Stimulated activated CD8-positive, alpha-beta memory T cell treated with anti-CD3 and anti-CD28 coated beads, Interleukin-4, amount 100 ng/mL, for 48 hours (primary cell): ENCODE measurements at places on chromosomes 7 and 10.
A peak's percentile ranks its signal among the peaks of the same experiment; 100 is the strongest.

- DNase-seq: no peak
Observed at GRCh38 chr10:59138052-59138451, 38.4 kb upstream of the PHYHIPL start.

DNA sequence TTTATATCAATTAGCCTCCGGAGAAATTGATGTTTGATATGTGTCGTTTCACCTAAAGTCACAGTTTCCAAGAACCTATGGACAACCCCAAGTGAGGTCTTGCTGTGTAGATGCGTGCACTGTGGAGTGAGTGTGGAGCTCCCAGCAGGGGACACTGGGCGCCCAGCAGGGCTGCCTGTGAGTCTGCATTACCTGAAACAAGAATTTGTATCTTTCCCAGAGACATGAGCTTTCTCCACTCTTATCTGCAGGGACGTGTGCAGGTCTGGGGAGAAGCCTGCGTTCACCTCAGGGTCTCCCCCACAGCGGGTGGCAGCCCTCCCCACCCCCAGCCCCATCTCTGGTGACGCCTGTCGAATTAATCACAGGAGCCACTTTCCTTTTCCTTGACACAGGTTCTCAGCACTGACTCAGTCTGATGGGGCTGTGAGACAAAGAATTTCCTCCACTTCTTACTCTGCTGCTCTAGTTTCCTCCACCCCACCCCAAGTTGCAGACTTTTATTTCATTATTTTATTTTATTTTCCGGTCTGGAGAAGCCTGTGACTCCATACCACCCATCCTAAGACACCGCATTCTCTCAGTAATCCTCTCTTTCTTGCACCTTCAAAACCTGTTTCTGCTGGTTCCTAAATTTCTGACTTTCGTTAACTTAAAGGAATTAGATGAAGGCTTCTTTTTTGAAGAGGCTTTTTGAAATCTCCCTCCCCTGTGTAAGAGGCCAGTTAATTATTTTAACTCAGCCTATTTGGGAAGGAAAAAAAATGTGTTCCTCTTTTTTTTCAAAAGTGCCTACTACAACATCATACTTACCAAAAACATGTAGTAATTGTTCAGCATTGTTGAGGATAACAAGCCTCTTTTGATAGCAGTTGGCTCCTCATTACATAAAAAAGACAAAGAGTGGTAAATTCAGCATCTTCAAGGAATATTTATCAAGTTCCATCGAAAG lies 17.0 kb upstream of the INSIG1 start:
- DNase-seq: peak; percentile 40

- no peak for DNase-seq
Observed at GRCh38 chr10:48898426-48898825, 41.2 kb downstream of the LRRC18 start.

GRCh38 chr10:58326967-58327381 lies 7.8 kb upstream of the UBE2D1 start:
- DNase-seq: no peak

DNA sequence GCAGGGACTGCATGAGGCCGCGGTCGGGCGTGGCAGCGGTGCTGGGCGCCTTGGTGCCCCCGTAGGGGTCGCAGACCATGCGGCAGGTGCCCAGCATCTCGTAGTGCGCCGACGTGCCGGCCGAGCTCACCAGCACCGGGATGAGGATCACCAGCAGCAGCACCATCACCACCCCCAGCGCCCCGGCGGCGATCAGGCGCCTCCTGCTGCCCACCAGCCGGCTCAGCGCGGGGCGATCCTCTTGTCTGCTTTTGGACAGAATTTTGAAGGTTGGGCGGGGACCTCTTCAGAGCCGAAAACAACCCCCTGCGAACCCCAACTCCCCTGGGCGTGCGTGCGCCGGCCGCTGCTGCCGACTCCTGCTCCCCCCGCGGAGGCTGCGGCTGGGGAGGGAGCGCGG lies 779 bp downstream of the C1QL3 start:
- peak; percentile 66 for DNase-seq

GRCh38 chr7:131797841-131798240 lies 241.4 kb upstream of the PODXL start:
- DNase-seq: no peak

DNA sequence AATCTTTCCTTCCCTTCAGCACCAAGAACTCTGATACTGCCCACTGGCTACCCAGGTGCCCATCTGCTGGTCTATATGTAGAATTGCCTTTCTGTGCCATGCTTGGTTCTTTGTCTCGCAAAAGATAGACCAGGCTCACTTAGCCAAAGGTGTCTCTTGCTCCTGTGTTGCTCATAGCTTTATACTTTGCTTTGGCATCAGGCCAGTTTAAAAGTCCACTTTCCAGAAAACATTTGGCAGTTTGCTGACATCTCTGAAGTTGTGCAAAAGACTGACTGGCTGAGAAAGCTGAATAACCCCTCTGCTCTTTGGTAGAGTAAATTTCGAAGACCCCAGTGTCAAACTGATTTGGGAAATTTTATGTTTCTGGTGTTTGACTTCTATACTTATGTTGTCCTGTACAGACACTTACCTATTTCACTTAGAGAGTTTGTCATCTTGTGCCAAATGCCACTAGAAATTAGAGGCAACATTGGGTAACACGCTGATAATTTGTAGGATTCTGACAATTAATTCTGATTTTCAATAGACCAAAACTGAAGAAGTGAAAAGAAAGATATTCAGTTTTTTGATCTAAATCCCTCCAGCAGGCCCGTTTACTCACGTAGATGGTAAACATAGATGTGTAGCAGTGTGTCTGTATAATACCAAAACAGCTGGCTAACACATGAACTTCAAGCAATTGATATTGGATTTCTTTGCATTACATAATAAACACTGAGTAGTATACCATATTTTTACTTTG lies 91.1 kb downstream of the CPED1 start:
- DNase-seq: no peak

DNA sequence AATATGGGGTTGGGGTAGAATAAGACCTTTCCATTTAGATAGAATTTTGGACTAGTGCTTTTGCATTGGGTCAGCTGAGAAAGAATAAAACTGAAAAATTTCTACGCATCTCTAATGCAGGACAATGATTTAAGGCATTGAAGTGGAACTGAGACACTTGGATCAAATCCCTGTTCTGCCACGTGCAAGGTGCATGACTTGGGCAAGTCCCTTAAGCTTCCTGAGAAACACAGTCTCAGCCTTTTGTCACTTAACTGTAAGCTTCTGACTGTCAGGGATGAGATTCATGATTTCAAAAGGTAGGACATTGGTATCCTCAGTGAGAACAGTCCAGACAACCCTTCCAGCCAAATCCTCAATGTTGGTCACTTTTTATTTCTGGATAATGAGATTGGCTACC lies 59.2 kb downstream of the ENTPD1 start:
- DNase-seq: no peak

- no peak for DNase-seq
Observed at GRCh38 chr7:25536851-25537250, 308.6 kb upstream of the NPVF start.

DNA sequence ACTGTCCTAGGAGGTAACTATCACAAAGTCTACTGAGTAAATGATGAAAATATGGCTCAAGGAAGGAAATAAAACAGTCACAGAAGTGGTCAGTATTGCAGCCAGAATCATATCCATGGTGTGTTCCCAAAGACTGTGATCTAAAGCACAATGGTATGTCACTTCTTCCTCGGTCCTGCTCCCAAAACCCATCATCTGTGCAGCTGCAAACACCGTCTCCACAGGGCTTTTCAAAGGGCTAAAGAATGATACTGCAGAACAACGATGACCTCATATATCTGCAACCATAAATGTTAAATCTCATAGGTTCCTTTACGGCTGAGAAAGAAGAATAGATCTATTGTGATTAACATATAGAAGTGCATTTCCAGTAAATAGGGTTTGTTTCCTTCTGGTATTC lies 465.0 kb downstream of the GRID1 start:
- no peak for DNase-seq

DNA sequence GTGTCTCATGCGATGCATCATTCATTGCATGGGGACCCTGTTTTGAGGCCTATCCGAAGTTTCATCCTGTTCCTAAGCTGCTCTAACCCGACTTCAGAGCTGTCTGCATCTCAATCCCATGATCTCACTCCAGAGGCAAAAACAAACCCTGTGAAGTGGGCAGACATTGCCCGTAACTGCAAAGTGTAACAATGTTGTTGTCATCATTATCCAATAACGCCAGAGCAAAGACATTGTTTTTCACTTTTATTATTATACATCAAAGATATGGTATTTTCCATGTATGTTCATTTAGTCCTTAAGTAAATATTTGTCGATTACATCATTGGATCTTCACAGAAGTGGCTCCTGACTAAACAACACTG lies 246.7 kb downstream of the KLF6 start:
- DNase-seq: no peak

DNA sequence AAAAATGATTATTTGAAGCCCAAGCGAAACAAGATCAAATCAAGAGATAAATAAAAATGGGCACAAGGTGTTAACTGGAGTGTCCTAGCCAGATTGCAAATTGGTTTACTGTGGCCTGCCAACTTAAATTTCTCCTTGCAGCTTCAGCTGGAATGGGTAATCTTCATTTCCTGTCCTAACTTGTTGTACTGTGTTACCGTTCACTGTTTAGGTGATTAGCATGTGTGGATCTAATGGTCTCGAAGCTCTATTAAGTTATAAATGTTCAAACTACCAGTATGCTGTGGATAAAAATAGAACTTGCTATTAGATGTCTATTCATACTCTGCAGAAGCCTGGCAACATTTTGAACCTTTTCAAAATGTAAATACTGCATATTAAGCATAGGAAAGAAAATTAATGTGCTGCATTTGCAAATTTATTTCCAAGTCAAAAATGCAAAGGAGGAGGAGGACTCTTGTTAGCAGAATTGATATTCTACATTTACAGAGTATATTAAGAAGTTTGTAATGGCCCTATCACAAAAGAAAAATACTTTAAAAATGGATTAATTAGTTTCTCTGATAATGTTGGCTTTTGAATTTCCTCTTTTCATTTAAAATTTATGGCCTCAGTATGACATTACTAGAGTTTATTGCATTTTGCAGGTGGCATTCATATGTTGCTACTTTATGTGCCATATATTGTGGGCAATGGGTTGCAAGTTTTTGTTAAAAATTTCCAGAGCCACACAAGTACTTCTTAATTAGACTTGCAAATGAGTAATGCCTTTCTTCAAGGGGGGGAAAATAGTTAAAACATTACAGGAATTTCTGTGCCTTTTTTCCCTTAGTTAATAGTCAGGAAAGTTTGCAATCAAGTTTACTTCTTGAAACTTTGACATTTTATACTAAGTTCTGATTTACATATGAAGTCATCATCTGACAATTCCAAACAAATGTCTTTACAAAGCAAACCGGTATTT lies 92.1 kb downstream of the CABCOCO1 start:
- DNase-seq: no peak

DNA sequence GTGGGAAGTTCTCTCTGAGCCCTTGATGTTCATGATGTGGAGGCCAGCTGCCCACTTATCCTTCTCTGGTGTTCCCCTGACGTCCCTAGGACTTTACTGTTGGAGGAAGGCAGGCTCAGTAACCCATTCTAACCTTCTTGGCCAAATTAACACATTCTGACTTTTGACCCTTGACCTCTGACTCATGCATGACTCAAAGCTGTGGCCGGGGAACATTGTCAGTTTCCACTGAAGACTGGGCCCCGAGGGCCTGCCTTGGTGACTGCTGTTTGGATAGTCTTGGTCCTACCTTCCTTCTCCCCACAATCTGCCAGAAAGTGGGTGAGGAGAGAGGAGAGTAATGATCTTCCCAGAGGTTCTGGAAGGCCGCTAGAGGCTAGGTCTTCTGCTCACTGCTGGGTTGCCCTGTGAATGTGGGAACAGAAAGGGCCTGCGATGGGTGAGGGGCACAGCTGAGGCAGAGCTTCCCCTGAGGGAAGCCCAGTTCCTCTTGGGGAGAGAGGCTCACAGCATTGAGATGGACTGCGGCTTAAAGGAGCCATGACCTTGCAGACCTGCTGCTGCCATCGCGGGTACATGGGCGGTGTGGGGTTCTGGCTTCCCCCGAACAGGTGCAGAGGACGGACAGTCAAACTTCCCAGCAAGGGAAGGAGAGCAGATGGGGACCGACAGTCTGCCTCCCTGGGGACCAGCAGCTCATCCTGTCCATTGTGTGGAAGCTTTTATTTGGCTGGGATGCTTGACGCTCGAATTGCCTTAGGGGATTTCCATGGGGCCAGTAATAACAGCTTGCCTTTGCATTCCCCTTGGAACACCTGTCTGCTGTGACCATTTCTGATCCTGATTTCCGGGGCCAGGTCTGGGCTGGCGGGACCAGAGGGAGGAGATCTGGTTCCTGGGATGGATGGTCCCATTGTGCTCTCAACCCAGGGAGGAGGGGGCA lies 43.8 kb downstream of the ADAMTS14 start:
- peak; percentile 55 for DNase-seq

GRCh38 chr7:28126410-28127041 lies 54.1 kb downstream of the JAZF1 start:
- no peak for DNase-seq

DNA sequence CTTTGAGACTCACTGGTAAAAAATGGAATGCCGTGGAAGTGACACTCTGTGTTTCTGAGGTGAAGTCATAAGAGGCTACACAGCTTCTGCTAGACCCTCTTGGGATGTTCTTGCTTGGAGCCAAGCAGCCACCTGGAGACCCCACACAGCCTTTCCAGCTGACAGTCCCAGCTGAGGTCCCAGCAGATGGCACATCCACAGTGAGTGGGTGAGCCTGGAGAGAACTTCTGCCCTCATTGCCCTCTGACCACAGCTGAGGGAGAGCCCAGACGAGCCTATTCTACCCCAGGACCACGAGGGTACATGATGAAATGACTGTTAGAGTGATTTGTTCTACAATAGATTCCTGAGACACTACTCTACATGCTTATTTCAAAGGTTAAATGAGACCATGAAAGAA lies 44.3 kb downstream of the CXCL12 start:
- no peak for DNase-seq
